Spinal cord (tissue), 10 donors: ENCODE measurements at places on chromosomes 7 and 10. TPM values are rescaled to one million over a fixed set of nuclear protein-coding genes. Genes with fewer than 3 reads are reported as not detected.

DNA sequence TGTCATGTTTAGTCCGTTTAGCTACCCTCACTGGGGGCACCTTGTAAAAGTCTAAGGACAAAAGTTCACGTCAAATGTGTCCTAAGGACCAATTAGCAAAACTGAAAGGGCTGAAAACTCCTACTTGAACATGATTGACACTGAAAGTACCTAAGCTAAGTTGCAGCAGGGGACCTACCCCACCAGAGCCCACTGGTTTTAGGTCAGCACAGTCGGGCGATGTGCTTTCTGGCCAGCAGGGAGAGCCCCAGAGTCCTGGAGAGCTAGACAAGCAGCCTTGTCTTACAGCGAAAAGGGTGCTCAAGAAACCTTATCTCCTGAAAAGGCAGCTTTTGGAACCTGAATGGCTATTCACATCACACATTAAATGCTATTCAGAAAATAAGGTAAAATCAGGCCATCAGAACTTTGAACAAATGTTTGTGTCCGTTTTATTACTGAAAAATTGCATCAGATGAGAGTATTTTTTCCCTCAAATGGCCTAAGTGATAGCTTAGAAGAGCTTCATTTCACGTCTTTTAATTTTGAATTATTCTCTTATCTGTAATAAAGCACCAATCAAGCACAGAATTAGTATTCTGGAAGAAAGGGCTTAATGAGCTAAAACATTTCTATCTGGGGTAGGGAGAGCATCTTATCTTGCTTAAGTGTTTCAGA is 52.2 kb upstream of the MKI67 start:
- no peak overlapping the region for H3K27ac ChIP-seq
- no peaks in the 10 kb centered on the region for H3K27me3 ChIP-seq
- no peak for DNase-seq
- H3K4me1 ChIP-seq: no peaks in the 10 kb centered on the region
- no peak overlapping the region for H3K4me3 ChIP-seq

DNA sequence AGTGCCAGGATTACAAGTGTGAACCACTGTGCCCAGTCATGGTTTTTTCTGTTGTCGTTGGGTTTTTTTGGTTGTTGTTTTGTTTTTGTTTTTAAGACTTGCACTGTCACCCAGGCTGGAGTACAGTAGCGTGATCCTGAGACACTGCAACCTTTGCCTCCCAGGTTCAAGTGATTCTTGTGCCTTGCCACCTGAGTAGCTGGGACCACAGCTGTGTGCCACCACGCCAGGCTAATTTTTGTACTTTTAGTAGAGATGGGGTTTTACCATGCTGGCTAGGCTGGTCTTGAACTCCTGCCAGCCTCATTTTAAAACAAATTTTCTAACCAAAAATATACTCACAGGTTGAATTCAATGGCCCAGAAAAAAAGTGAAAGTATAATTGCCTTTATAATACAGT is 174.1 kb downstream of the AHR start:
- no peaks in the 10 kb centered on the region for H3K4me1 ChIP-seq
- H3K27ac ChIP-seq: no peak overlapping the region
- no peak for DNase-seq
- H3K4me3 ChIP-seq: no peak overlapping the region
- no peaks in the 10 kb centered on the region for H3K36me3 ChIP-seq
- H3K27me3 ChIP-seq: no peaks in the 10 kb centered on the region

Gene LRRC4
- total RNA-seq: 18.9 TPM

DNA sequence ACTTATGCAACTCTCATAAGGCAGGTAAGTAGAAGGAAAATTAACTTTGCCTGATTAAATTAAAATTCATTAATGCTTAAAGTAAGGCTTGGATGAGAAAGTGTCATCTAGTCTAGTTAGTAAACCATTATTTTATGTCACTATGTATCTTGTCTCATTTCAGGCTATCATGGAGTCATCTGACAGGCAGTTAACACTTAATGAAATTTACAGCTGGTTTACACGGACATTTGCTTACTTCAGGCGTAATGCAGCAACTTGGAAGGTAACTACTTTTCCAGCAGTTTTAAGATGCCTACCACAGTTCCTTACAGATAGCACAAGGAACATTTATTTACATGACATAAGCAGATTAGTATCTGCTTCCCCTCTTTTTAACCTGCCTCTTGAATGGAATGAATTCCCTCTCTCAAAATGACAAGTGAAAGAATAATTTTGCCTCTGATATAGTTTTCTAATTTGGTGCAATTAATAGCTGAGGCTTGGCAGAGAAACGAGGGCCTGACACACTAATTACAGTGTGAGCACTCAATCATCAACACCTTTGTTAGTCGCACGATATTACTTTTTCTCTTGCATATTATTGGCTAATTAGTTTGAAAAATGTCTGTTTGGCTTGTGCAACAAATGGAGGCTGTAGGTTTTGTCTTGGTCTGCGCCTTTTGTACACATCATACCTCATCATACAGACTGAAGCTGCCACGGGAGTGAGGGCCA is 245.0 kb downstream of the FOXP2 start:
- H3K4me3 ChIP-seq: no peak overlapping the region
- H3K4me1 ChIP-seq: no peaks in the 10 kb centered on the region
- no peak for DNase-seq
- H3K36me3 ChIP-seq: no peaks in the 10 kb centered on the region
- H3K27me3 ChIP-seq: no peaks in the 10 kb centered on the region
- H3K27ac ChIP-seq: no peak overlapping the region

DNA sequence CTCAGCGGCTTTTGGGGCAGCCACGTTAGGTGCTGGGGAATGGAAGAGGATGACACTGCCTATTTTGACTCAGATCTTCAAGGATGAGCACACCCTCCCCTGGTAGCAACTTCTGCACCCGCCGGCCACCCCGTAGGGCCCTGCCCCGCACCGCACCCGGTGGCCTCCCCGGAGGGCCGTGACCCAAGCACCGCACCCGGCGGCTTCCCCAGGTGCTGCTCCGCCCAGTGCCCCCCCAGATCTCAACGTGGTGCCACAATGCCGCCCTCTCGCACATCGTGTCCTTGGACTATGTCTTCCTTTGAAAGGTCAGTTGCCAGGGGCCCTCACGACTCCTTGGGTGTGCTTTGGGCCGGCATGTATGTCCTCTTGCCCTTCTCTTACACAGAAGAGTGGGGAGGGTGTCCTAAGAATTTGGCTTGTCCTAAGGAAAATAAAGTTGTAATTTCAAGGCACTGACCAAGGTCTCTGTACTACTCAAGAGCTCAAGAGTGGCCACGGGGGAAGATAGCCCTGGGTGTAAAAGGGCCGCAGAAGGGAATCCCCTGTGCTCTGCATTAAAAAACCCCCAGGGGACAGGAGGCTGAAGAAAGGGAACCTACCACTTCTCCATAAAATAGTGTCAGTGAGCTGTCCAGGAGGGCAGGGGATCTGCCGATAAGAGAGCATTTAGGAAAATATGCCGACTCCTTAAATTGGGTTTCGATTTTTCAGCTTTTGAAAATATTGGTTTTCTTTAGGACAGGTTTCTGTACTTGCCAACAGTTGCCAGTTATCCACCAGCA is 1.6 kb upstream of the LANCL2 start:
- H3K27ac ChIP-seq: no peak overlapping the region
- H3K27me3 ChIP-seq: no peaks in the 10 kb centered on the region
- DNase-seq: no peak
- no peaks in the 10 kb centered on the region for H3K36me3 ChIP-seq
- peaks cover 9% of the 10 kb centered on the region for H3K4me1 ChIP-seq
- H3K4me3 ChIP-seq: no peak overlapping the region

Gene MSMB
- not detected for total RNA-seq

Gene INA
- 117 TPM for total RNA-seq

GRCh38 chr10:98254234-98254974 is 13.6 kb downstream of the LOXL4 start:
- DNase-seq: no peak
- no peak overlapping the region for H3K27ac ChIP-seq
- peaks cover 8% of the 10 kb centered on the region for H3K4me1 ChIP-seq
- peaks cover 19% of the 10 kb centered on the region for H3K36me3 ChIP-seq
- H3K4me3 ChIP-seq: no peak overlapping the region

Gene ICA1
- 15.5 TPM for total RNA-seq

- peaks cover 69% of the 10 kb centered on the region for H3K4me1 ChIP-seq
- no peak overlapping the region for H3K4me3 ChIP-seq
- no peak for DNase-seq
- peak overlapping the region; percentile 74 for H3K27ac ChIP-seq
- H3K27me3 ChIP-seq: no peaks in the 10 kb centered on the region
These were observed 23.5 kb upstream of the TRIM8 start for GRCh38 chr10:102620591-102621442.
